ENCODE measurements at places on chromosomes 3 and 15.

DNA sequence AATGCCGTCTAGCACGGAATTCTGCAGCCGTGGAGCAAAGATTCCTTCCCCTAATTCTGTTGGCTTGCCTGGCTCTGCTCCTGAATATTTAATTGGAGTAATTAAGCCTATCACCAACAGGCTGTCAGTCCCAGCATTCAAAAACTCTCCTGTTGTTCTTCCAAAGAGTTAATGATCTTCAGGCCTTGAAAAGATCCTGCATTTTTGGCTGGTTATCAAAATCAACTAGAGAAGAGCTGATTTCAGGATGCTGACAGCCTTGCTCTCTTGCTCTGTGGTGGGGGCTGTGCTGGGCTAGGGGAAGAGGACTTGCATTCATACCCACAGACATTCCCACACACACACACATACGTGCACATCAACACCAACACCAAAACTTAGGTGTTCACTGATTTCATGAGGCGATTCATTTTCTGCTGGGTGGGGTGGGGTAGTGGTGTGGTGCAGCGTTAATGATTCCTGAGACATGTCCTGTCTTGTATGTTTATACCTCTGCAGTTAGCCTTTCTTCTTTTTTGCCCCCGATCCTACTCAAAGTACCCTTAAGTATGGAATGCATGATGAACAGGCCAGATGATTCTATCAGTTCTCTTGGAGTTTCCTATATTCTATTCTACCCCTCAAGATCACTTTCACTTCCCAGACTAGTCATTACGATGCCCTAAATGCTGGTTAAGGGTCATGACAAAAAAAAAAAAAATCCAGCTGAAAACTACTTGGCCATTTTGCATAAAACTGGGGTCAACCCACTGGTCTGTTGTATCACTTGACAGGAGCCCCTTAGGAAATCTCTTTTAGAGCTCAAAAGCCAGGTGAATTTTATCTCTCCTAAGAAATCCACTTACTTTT lies 42.3 kb downstream of the CPN2 start:
- no peak for DNase-seq

DNA sequence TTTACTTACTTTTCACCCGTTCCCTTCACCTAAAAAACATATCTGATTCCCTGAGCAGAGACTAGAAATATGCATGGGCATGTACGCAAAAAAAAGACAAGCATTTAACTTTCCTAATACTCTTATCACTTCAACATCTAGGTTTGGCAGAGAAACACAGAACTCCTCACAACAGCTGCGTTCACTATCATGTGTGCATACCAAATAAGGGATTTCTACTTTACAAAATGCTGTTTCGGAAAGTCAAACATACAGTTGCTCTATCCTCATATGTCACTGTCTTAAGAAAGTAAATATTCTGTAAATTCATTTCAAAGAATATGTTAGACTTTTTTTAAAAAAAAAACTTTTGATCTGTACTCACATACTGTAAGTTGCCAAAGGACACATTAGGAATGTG lies 65.1 kb upstream of the CBLB start:
- DNase-seq, result no peak

GRCh38 chr15:53390549-53390948 lies 368.9 kb downstream of the WDR72 start:
- no peak for DNase-seq

DNA sequence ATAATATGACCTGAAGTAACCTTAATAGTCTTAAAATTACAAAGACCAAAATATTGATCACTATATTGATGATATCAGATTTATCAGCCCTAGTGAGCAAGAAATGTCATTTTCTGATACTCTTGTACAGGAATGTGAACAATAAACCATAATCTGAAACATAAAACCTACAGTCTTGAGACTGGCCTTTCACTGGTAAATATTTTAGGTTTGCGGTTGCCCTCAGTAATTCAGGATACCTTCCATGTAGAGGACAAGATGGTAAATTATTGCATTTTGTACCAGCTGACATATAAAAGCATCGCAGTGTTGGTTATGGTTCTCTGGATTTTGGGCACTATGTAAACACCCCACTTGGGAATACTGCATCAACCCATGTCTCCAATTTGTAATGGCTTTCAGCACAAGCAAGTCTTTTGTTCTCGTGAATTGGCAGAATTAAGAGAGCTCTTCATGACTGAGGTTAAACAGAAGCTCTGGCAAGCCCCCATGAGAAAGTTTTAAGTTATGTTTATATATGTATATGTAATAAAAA lies 128.5 kb downstream of the LMLN start:
- no peak for DNase-seq

DNA sequence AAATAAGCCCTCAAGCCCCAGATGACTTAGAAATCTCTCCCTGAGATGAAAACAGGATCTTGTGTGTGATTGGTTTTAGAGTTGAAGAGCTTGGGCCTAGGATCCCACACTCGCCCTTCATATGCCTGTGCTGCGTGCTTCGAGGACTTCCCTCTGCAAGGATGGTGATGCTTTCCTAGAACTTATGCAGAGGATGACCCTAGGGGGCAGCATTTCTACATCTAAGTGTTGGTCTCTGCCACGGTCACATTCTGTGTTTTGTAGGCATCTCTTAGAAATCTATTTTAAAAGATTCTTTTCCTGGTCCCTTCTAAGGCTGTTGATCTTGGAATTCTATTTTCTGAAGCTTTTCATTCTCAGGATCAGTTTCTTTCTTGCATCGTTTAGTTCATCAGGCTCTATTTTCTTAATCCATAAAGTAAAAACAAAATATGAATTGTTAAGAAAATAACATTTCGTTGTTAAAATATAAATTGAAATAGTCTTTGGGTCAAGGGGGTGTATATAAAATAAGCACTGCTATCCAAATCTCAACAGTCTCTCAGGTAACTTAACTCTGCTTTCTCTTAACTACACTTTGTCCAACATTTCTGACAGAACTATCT lies 45.7 kb downstream of the WDR76 start:
- peak; percentile 1 for DNase-seq

DNA sequence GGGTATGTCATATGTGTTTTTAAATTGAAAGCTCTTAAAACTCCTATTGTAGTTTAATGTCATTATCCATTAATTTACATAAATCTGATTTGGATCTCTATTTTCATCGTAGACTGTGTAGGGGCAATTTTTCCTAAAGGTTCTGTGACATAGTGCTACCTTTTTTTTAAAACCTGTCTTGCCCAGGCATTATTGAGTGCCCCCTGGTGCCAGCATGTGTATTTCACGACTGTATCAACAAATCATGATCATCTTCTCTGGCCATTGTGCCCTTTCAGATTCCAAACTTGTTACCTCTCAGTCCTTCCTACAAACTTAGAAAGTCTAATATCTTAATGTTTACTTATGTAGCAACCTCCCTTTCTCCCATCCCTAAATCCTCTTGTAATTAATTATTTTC lies 97.2 kb upstream of the FLNB start:
- DNase-seq, result peak; percentile 2

GRCh38 chr15:98626153-98626552 lies 22.2 kb upstream of the IGF1R start:
- DNase-seq, result no peak

- no peak for DNase-seq
Measured at GRCh38 chr15:60795889-60796288, 316.9 kb upstream of the ICE2 start.

GRCh38 chr3:126926684-126927400 lies 56.1 kb upstream of the PLXNA1 start:
- DNase-seq, result no peak

DNA sequence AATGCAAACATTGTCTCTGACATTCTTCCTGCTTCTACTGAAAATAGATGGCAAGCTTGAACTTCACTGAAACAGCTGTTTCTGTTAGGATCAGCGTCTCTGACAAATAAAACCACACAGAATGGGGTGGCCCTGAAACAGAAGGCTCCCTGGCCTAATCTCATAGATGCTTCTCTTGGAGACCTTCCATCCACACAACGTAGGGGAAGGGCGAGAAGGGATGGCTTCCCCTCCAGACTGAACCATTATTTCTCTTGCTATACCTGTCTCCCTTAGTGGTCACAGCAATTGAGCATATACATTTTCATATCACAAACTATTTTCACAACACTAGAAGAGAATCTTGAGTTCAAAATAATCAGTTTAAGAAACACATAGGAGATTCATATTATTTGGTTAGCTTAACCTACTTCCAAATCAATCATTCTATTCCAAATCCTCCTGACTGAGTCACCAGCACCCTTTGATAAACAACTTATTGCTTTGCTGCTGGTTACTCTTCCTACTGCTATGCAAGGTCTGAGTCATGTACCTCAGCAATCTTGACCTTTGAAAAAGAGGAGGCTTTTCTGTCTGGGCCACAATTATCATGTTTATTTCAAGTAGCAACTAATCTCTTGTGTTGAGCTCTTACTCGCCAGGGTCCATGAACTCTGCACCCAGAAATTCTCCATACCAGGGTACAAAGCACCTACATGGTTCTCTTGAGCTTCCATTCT lies 45.5 kb downstream of the CBLB start:
- no peak for DNase-seq

DNA sequence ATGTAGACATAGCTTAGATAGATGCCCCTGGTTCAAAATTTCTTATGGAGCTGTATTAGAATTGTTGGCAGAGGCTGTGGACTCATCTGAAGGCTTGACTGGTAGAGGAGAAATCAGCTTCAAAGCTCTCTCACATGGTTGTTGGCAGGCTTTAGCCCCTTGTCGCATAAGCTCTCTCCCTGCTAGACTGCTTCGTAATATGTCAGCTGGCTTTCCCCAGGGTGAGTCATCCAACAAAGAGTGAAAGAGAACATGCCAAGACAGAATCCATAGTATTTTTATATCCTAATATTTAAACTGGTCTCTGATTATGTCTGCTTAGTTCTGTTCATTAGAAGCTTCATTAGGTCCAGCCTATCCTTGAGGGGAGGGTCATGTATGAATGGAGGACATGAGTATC lies 427.4 kb upstream of the NAALADL2 start:
- DNase-seq, result no peak

DNA sequence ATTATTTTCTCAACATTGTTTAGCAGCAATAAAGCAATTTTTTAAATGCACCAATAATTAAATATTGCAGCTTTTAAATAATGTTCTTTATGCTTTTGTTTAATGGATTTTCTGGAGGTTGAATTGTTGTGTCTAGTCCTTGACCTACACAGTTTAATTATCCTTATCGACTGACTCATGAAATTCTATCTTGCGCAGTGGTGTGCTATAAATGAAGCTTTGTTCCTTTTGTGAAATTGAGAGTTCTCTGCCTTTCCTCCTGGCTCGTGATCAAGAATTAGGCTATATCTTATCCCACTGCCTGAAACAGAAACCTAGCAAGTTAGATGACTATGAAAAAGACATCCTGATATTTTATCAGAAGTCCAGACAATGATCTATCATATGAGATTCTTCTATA lies 37.0 kb upstream of the PIK3R4 start:
- no peak for DNase-seq

DNA sequence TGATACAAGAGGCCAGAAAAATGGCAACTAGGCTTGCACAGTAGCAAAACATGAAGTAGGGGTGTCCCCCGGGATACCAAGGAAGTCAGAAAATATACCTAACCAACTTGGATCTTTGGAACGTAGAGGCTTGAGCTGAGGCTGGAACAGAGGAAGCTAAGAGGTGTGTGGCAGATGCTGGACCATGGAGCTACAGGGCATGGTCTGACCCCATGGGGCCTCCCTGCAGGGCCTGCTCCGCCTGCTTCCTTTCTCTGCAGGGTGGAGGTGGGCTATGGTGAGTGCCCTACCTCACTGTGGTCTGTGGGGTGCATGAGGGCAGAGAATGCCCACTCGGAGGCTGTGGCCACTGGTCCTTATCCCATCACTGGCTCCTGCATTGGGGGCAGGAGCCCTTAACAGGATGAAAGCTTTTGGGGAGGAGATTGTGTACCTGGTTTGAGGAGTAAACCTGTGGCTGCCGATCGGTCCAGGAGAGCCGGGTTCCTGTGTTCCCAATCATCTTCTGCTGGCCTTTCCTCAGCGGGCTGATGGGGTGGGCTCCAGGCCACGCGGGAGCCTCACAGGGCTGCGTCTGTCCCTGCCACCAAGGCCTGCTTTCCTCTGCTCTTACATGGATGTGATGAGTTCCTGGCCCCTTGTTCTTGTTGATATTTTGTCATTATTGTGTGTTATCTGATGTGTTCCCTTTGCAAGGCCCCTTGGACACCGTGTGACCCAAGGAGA lies 96.8 kb downstream of the OCA2 start:
- DNase-seq, result no peak

DNA sequence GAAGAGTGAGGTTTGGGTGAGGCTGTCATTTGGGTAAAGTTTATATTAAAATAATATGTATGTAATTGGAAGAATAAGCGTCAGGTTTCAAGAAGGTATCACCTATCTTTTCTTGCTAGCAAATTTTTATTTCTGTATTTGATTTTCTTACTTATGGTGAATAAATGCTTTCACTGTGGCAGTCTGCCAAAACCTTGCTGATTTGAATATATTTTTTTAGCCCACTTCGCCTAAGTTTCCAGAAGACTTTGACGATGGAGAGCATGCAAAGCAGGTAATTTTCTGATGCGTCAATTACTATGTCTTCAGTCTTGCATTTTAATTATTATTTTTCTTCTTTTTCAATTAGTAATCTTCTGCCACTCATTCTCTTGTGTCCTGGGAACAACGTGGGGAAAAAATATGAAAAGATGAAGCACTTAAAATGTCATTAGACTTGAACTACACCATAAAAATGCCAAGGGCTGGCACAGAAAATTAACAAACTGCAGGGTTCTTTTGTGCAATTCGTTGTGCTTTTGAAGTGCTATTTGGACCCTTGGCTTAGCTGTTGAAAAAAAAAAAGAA lies 40.4 kb downstream of the SRP14 start:
- no peak for DNase-seq

DNA sequence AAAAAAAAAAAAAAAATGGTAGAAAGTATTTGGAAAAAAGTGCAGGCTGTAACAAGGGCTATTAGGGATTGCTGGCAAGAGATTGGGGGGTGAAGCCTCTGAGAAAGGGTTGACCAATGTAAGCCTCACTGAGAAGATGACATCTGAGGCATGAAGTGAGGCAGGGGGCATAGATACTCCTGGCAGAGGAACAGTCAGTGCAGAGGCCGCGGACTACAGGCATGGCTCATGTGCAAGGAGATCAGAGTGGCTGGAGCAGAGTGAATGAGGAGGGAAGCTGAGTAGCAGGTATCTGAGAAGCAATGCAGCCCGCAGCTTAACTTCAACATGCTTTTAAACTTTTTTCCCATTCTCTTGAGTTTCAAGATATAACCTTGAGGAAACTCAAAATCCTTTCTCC lies 5.4 kb downstream of the FBXL22 start:
- no peak for DNase-seq

GRCh38 chr3:45832699-45833098 lies 9.2 kb downstream of the LZTFL1 start:
- no peak for DNase-seq

DNA sequence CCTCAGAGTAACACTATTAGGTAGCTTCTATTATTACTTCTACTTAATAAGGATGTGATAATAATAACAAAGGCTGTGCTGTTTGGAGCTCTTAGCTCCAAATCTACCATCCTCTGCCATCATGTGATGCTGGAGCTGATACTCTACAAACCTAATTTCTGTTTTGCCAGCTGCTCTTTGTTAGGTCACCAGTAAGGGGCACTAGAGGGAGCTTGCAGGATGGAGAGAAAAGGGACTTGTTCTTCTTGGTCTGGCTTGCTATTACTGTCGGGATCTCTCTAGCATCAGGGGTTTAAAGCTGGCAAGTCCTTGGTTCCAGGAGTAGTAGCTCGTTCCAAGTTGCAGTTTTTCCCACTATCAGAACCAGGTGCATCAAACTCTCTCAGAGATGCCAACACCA lies 194.9 kb upstream of the KBTBD8 start:
- DNase-seq, result no peak

Measured in stimulated activated CD8-positive, alpha-beta memory T cell treated with anti-CD3 and anti-CD28 coated beads, Interleukin-12 subunit alpha, Interleukin-12 subunit beta, amount 100 ng/mL, for 1 hour (primary cell).